ENCODE measurements at places on chromosomes 12 and 14.

GRCh38 chr12:120455302-120455701 lies 9.1 kb downstream of the GATC start:
- no peak overlapping the region for H3K4me3 ChIP-seq
- H3K36me3 ChIP-seq, result peaks cover 25% of the 10 kb centered on the region
- no peaks in the 10 kb centered on the region for H3K27me3 ChIP-seq
- no peak overlapping the region for H3K27ac ChIP-seq
- H3K4me1 ChIP-seq, result no peaks in the 10 kb centered on the region
- no peak for DNase-seq

- no peak overlapping the region for H3K4me3 ChIP-seq
- no peaks in the 10 kb centered on the region for H3K36me3 ChIP-seq
- no peaks in the 10 kb centered on the region for H3K4me1 ChIP-seq
- H3K27me3 ChIP-seq, result peaks cover 2% of the 10 kb centered on the region
Measured at GRCh38 chr12:3632256-3632655, 120.7 kb downstream of the CRACR2A start.

DNA sequence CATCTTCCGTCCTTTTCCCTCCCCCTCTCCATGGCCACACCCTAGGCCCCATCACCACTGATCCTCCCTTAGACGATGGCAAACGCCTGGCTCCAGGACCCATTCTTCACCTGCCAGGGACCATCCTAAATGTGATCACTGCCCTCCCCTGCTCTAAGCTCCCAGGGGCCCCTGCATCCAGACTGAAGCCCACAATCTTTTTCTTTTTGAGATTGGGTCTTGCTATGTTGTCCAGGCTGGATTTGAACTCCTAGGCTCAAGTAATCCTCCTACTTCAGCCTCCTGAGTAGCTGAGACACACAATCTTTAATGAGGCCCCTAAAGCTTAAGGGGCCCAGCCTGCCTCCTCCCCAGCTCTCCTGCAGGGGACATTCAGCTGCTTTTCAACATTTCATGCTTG lies 15.3 kb downstream of the RBM19 start:
- DNase-seq, result no peak
- peaks cover 24% of the 10 kb centered on the region for H3K36me3 ChIP-seq
- no peak overlapping the region for H3K27ac ChIP-seq
- no peak overlapping the region for H3K4me3 ChIP-seq
- no peaks in the 10 kb centered on the region for H3K4me1 ChIP-seq
- H3K27me3 ChIP-seq, result no peaks in the 10 kb centered on the region

DNA sequence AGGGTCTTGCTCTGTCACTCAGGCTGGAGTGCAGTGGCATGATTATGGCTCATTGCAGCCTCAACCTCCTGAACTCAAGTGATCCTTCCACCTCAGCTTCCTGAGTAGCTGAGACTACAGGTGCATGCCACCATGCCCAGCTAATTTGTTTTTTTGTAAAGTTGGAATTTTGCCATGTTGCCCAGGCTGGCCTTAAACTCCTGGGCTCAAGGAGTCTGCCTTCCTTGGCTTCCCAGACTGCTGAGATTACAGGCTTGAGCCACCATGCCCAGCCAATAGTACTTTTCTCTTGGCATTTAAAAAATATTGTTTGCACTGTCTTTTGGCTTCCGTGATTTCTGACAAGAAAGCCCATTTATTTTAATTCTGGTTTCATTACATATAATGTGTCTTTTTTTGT lies 61.3 kb downstream of the DIP2B start:
- no peak for DNase-seq
- H3K27me3 ChIP-seq, result no peaks in the 10 kb centered on the region
- H3K4me1 ChIP-seq, result peaks cover 25% of the 10 kb centered on the region
- no peak overlapping the region for H3K27ac ChIP-seq
- no peaks in the 10 kb centered on the region for H3K36me3 ChIP-seq

DNA sequence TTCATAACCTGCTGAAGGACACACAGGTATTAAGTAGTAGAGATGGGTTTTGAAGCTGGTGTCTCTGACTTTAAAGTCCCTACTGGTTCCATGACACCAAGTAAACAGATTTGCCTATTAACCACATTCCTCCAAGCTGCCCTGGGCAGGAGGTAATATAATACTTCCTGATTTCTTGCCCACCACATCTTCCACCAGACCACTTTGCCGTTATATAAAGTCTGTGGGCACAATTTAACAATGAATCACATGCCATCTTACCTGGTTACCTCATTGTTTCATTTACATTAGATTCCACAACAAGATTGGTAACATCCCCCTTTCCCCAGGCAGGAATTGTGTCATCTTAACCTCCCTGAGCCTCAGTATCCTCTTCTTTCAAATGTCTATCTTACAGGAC lies 900 bp upstream of the LRRC23 start:
- no peaks in the 10 kb centered on the region for H3K36me3 ChIP-seq
- H3K4me1 ChIP-seq, result no peaks in the 10 kb centered on the region
- no peak overlapping the region for H3K27ac ChIP-seq
- DNase-seq, result no peak
- H3K4me3 ChIP-seq, result no peak overlapping the region

DNA sequence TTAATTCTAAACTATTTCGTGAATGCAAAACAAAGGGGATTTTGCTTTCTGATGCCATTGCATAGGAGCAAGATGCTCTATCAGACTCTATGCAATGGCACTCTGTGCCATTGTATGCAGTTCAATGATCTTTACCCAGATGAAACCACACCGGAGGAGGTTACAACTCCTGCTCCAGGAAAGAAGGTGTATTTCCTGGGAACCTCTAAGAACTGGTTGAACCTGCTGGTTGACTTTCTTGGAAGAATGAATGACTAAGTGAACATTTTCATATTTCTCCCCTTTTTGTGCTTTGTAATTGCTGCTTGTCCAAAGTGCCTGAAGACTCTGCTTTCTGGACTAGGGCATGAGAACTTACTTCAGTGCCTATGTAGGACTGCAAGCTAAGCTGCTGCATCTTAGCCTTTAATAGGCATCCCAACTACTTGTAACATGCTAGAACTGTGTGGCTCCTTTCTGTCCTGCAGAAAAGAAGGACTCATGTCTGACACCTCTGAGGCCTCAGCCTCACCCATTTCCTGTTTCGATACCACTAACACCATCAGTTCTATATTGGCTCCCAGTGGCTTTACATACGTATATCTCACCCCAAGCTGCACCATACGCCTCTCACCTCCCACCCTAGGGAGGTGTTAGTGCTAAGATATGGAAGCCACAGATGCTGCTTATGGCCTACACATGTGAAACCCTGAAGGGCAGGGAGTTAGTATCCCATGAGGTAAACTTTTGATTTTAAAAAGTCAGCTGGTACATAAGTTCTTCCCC lies 193.5 kb upstream of the CNOT2 start:
- peaks cover 18% of the 10 kb centered on the region for H3K4me1 ChIP-seq
- no peaks in the 10 kb centered on the region for H3K27me3 ChIP-seq
- DNase-seq, result no peak

- H3K27ac ChIP-seq, result no peak overlapping the region
- H3K4me1 ChIP-seq, result peaks cover 14% of the 10 kb centered on the region
- no peak for DNase-seq
- peak overlapping the region; percentile 15 for H3K4me3 ChIP-seq
- H3K36me3 ChIP-seq, result no peaks in the 10 kb centered on the region
Measured at GRCh38 chr14:102323102-102323501, 3.6 kb downstream of the ZNF839 start.

GRCh38 chr14:94974893-94975292 lies 182.4 kb downstream of the DICER1 start:
- H3K27me3 ChIP-seq, result peaks cover 18% of the 10 kb centered on the region
- H3K36me3 ChIP-seq, result peaks cover 3% of the 10 kb centered on the region

DNA sequence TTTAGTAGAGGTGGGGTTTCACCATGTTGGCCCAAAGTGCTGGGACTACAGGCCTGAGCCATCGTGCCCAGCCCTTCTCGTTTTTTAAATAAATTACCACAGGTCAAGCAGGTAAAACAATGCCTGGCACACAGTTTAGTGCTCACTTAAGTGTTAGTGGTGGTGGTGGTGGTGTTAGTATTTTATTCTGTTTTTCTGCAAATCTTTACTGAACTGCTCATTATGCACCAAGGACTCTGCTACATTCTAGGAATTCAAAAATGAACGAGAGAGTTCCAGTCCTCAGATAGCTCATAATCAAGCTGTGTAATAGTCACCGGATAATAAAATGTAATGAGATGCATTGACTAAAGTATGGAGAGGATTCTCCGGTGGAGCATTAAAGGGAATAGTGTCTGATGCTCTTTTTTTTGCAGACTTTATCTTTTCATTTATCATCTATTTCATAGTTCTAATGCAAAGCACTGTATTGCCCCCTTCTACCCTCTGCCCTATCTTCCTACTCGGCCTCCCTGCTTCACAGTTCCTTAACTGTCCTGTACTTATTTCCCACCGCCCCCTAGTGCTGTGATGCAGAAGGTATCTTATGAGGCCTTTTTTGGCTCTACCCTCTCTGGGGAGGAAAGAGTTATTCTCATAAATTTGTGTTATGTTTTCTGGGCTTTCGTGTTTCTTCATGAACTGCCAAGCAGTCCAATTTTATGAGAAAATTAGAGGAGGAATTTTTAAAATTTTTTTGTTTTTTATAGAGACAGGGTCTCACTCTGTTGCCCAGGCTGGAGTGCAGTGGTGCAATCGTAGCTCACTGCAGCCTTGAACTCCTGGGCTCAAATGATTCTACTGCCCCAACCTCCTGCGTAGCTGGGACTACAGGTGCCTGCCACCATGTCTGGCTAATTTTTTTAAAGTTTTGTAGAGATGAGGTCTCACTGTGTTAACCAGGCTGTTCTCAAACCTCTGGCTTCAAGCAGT lies 1.0 kb downstream of the ITFG2 start:
- peak overlapping the region; percentile 100 for H3K4me3 ChIP-seq
- H3K4me1 ChIP-seq, result peaks cover 15% of the 10 kb centered on the region
- no peak for DNase-seq
- H3K27ac ChIP-seq, result peak overlapping the region; percentile 100

DNA sequence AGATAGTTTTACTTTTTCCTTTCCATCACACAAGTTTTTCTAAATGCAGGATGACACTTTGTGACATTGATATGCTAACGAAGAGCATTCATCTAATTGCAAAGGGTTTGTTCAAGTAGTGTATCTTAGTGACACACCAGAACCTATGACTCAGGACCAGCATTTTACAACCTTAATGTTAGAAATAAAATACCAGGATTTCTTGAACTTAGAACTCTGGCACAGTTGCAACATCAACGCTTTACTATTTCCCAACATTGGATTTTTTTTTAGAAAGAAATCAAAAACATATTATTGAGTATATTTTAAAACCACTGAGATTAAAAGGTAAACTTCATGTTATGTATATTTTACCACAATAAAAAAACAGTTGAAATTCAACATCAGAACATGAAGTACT lies 17.9 kb upstream of the PLEKHG6 start:
- H3K4me3 ChIP-seq, result no peak overlapping the region
- H3K27me3 ChIP-seq, result no peaks in the 10 kb centered on the region
- no peak overlapping the region for H3K27ac ChIP-seq

DNA sequence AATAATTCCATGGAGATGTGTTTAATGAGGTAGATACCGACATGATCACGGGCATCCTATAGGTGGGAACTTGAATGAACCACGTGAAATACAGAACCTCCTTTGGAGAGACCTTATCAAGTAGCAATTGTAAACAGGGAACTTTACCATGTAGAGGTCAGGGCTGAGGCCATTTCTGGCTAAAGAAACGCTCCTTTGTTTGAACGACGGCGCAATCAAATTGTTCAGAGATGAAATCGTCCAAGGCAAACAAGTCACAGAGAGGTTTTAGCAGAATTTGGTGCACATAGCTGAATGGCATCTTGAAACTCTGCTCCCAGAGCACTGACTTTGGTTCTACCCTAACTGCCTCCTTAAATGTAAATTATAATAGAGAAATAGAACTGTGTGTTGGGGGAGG lies 9.8 kb downstream of the PRIMA1 start:
- H3K27ac ChIP-seq, result no peak overlapping the region
- no peaks in the 10 kb centered on the region for H3K4me1 ChIP-seq
- H3K36me3 ChIP-seq, result no peaks in the 10 kb centered on the region
- H3K27me3 ChIP-seq, result peaks cover 3% of the 10 kb centered on the region
- no peak for DNase-seq
- no peak overlapping the region for H3K4me3 ChIP-seq
